ENCODE measurements at places on chromosomes 13 and 19. TPM values are rescaled to one million over a fixed set of nuclear protein-coding genes. Genes with fewer than 3 reads are reported as not detected.

The ZNF442 gene
- total RNA-seq: 5.1 TPM

The APOC1 gene
- 145 TPM for total RNA-seq

The SULT2A1 gene
- 4.4 TPM for total RNA-seq

The SHD gene
- 4.9 TPM for total RNA-seq

The PLVAP gene
- total RNA-seq: not detected

The CNFN gene
- total RNA-seq: 5.6 TPM

The TPRX2 gene
- not detected for total RNA-seq

The IZUMO4 gene
- total RNA-seq: 4.9 TPM
